ENCODE measurements at places on chromosomes 2 and 18.

- DNase-seq: no peak
Observed at GRCh38 chr2:96575785-96576456, 39.4 kb downstream of the ARID5A start.

- no peak for DNase-seq
Observed at GRCh38 chr18:9530226-9531009, 55.1 kb downstream of the RALBP1 start.

DNA sequence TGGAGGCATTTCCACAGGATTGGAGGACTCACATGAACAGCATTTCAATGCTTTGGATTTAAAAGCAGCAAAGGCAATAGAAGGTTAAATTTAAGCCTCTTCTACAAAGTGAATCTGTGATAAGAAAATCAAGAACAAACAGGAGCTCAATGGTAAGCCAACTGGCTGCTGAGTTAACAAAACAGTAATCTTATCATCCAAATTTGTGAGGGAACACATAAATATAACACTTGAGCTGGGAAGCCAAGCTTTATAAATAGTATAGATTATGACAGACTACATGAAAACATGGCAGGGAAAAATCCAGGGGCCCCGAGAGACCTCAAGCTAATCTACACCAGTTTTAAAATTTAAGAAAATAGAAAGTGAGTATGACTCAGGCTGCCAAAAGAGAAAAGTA, 108.5 kb upstream of the PGAP1 start:
- DNase-seq: no peak

DNA sequence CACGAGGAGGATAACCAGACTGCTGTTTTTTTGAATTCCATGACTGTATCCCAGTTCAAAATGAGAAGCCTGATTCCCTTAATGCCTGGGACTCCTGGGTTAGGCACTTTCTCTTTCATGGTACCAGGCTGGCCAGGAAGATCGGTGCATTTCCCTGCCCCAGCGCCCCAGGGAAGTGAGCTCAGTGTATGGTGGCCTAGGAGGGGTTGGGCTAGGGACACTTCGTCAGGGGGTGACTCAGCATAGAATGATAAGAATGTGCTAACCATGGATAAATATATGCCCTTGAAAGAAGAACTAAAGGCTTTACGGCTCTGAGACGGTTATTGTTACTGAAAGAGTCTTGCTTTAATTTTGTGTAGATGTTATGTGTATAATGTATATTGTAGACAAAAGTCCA, 27.5 kb upstream of the FAM237A start:
- no peak for DNase-seq

- DNase-seq: no peak
Observed at GRCh38 chr2:173571021-173571821, 216.5 kb downstream of the CDCA7 start.

- DNase-seq: no peak
Observed at GRCh38 chr18:56382541-56382940, 255.9 kb downstream of the TXNL1 start.

- DNase-seq: no peak
Observed at GRCh38 chr2:158686210-158686691, 108.9 kb upstream of the DAPL1 start.

- no peak for DNase-seq
Observed at GRCh38 chr18:58158008-58158407, 114.0 kb downstream of the NEDD4L start.

- DNase-seq: no peak
Observed at GRCh38 chr2:39994151-39994550, 215.1 kb upstream of the THUMPD2 start.

DNA sequence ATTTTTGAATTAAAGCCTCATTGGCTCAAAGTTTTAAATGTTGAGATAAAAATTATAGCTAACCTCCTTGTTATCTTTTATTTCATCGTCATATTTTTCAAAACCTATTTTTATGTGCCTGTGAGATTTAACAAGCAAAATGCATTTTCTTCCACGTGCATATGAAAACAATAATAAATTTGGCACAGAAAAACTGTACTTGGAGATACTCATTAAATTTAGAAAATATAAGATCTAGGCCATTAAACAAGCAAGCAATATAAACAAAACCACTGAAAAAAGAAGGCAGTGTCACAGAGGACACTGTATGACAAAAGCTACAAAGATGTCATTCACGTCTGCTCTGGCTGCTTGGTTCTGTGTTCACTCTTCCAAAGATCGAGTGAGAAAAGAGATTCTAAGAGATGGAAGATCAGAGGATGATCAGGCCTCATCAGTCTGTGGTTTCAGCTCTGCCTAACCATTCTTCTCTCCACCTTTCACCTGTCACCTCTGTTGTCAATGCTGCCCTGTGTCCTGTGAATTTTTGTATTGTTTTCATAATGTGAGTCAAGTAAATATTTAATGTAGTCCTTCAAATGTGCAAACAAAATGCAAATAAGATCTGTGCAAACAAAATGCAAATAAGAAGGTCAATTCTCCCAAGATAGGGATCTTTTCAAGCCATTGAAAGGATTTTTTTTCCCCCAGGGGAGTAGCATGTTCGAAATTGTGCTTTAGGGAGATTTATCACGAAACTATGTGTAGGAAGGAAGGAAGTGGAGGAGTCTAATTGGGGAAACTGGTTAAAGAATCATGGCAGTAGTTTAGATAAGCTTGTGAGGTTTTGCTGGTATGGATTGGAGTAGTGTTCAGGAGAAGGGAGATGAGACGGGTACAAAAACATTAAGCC, 138.7 kb upstream of the RBMS1 start:
- no peak for DNase-seq

- no peak for DNase-seq
Observed at GRCh38 chr2:200442471-200442870, 67.4 kb downstream of the KCTD18 start.

DNA sequence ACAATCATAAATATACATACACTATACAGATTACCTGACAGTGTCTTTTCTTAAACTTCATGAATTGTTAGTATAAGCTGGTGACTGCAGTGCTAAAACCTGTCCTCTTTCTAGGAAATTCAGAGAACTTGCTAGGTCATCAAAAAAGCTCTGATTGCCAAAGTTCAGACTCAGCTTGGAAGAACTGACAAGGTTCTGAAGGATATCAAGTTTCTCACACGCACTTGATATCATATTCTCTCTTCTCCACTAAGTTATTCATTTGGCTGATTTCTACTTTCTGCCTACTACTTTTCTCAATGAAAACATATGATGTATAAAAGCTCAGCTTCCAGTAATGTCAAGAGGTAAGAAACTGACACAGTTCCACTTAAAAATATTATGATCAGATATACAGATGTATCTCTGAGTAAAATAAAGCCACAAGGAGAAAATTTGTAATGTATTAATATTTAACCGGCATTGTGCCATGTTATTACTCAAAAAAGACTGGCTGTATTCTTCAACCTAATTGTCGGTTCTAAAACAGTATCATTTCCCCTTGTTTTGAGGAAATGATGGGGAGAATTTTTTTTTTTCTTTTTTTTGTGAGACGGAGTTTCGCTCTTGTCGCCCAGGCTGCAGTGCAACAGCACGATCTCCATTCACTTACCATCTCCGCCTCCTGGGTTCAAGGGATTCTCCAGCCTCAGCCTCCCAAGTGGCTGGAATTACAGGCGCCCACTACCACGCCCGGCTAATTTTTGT, 2.4 kb downstream of the OSBPL1A start:
- no peak for DNase-seq

GRCh38 chr2:118773826-118774225, 73.6 kb downstream of the EN1 start:
- DNase-seq: no peak

- DNase-seq: no peak
Observed at GRCh38 chr18:39667905-39668304, 2102.3 kb upstream of the CELF4 start.

GRCh38 chr2:97670471-97670870, 958 bp downstream of the C2orf92 start:
- DNase-seq: no peak

- DNase-seq: no peak
Observed at GRCh38 chr2:237939251-237939650, 27.6 kb upstream of the UBE2F start.

DNA sequence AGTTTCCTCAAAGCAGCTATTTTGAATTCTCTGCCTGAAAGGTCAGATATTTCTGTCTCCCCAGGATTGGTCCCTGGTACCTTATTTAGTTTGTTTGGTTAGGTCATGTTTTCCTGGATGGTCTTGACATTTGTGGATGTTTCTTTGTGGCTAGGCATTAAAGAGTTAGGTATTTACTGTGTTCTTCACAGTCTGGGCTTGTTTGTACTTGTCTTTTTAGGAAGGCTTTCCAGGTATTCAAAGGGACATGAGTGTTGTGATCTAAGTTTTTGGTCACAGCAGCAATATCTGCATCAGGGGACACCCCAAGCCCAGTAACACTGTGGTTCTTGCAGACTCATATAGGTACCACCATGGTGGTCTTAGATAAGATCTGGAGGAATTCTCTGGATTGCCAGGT, 11.8 kb downstream of the MYO3B start:
- no peak for DNase-seq

- DNase-seq: no peak
Observed at GRCh38 chr18:7921938-7922587, 354.9 kb downstream of the PTPRM start.
